ENCODE measurements at places on chromosomes 2 and 18. TPM values are rescaled to one million over a fixed set of nuclear protein-coding genes. Genes with fewer than 3 reads are reported as not detected.
A peak's percentile ranks its signal among the peaks of the same experiment; 100 is the strongest.

DNA sequence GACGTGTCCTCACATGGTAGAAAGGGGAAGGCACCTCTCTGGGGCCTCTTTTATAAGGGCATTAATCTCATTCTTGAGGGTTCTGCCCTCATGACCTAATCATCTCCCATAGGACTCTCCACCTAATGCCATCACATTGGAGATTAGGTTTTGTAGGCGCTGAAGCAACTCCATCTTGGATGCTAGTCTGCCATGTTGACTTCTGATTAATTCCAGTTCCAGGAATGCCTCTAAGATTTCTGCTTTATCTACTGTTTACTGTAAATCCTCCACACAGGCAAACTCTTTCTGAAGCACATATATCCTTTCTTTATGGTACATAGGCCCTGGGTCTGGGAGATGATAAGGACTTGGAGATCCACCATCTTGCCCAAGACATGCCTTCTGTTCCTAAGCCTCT, 49.3 kb upstream of the YWHAQ start:
- DNase-seq, result no peak

Gene IL18R1
- total RNA-seq, result 3.0 TPM

- no peak for DNase-seq
Measured at GRCh38 chr2:97067279-97068004, 27.2 kb downstream of the FAHD2B start.

DNA sequence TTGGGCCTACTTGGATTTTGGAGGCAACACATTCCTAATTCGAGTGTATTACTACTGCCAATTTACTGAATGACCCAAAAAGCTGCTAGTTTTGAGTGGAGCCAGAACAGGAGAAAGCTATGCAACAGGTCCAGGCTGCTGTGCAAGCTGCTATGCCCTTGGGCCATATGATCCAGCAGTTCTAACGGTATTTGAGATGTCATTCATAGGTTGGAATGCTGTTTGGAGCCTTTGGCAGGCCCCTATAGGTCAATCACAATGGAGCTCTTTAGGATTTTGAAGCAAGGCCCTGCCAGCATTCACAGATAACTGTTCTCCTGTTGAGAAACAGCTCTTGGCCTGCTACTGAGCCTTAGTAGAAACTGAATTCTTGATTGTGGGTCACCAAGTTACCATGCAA, 368.7 kb downstream of the CDH19 start:
- no peak for DNase-seq

Gene IL37
- 0.64 TPM for total RNA-seq

GRCh38 chr18:45602926-45603325, 12.3 kb upstream of the SLC14A2 start:
- no peak for DNase-seq

- peak; percentile 62 for DNase-seq
Measured at GRCh38 chr2:158969715-158970240, 1.3 kb downstream of the TANC1 start.

Gene TRIM43
- not detected for total RNA-seq

Gene CAD
- total RNA-seq, result 13.9 TPM
